Esophagus (tissue), 2 donors: ENCODE measurements at places on chromosomes 7 and 10. TPM values are rescaled to one million over a fixed set of nuclear protein-coding genes. Genes with fewer than 3 reads are reported as not detected.

The TMEM26 gene
- 0.08 TPM for polyA plus RNA-seq

The NEUROD6 gene
- polyA plus RNA-seq: 0.01 TPM

The TFEC gene
- polyA plus RNA-seq: 0.16 TPM

The UTF1 gene
- polyA plus RNA-seq: not detected

The LRRD1 gene
- not detected for polyA plus RNA-seq

The STEAP2 gene
- polyA plus RNA-seq: 2.1 TPM

The ZNHIT1 gene
- polyA plus RNA-seq: 73.2 TPM

The ZNF425 gene
- polyA plus RNA-seq: 1.5 TPM

The SLIT1 gene
- polyA plus RNA-seq: 0.02 TPM

The TMEM229A gene
- polyA plus RNA-seq: not detected

The FAM20C gene
- 11.5 TPM for polyA plus RNA-seq

The RBP3 gene
- polyA plus RNA-seq: not detected

The TMEM273 gene
- polyA plus RNA-seq: 3.8 TPM

The PTPRE gene
- 5.5 TPM for polyA plus RNA-seq

The POLR2J3 gene
- polyA plus RNA-seq: 39.1 TPM
